ENCODE measurements at places on chromosomes 16 and 17.

DNA sequence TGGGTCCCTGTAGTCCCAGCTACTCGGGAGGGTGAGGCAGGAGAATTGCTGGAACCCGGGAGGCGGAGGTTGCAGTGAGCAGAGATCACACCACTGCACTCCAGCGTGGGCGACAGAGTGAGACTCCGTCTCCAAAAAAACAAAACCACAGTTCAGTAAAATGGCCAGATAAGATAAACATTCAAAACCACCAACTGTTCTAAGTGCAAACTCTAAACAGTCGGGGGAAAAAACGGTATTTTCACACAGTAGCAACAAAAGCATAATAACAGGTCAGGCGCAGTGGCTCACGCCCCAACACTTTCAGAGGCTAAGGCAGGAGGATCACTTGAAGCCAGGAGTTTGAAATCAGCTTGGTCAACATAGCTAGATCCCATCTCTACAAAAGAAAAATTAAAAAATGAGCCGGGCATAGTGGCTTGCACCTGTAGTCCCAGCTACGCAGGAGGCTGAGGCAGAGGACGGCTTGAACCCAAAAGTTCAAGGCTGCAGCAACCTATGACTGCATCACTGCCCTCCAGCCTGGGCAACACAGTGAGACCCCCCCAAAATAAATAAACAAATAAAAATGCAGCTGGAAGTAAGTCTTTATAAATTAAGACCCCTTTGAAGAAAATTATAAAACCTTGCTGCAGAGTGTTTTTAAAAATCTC, 10.8 kb upstream of the HASPIN start:
- no peak for DNase-seq

- no peak for DNase-seq
These were observed 4.5 kb downstream of the NBR1 start for GRCh38 chr17:43175213-43176118.

GRCh38 chr17:77329741-77330531, 189.2 kb downstream of the SEC14L1 start:
- DNase-seq = peak; percentile 53

- DNase-seq = no peak
These were observed 281.5 kb downstream of the TOX3 start for GRCh38 chr16:52265446-52265861.

DNA sequence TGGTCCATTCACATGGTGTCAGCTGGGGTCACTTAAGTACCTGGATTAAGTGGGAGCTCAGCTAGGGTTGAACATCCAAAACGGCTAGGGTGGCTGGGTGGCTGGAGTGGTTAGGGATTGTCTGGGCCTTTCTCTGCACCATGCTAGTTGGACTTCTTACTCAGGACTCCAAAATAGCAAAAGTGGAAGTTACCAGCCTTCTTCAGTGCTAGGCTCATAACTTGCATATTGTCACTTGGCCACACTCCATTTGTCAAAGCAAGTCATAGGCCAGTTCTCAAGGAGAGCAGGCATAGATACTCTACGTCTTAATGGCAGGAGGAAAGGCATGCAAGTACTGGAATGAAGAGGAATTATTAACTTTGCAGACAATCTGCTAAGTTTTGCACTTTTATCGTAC, 69.7 kb downstream of the ESRP2 start:
- DNase-seq = no peak

DNA sequence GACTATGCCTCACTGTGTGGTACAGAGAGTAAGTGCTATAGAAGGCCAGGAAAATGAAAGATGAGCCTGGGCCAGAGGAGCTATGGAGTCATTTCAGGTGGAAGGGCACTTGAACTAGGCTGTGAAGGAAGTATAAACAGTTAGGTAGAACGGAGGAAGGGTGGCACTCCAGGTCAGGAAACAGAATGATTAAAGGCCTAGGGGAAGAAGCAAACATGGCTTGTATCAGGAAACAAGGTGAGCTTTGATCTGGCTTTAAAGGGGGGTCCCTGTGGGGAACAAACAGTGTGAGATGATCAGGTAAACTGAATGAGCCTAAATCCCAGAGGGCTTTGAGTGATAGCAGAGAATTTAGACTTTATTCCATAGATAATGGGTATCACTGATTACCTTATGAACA, 16.9 kb downstream of the MAP3K3 start:
- DNase-seq = no peak

- no peak for DNase-seq
These were observed 395.2 kb upstream of the TOM1L1 start for GRCh38 chr17:54505404-54505803.

GRCh38 chr16:49085686-49086085, 196.0 kb downstream of the CBLN1 start:
- DNase-seq = no peak

DNA sequence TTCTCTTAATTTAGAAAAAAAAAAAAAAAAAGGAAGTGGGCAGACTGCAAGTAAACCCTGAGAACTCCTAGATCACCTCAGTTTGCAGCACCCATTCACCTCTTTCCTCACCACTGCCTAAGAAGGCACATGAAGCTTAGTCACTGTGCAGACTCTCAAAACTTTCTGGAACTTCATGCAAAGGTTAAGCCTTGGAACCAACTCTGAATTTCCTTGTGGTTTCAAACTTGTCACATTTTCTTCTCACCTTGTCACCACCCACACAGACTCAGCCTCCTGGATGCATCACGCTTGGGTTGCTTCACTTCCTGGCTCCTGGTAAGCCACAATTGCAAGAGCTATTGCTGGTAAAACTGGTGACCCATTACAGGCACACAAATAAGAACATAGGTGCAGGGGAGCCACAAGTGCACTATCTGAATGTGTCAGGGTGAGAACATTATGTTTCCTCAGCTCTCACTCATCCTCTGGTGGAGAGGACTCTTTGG, 15.0 kb upstream of the CPD start:
- DNase-seq = no peak

GRCh38 chr16:6110346-6110745, 1012.8 kb upstream of the EEF2KMT start:
- no peak for DNase-seq

- no peak for DNase-seq
These were observed 13.9 kb downstream of the BRD7 start for GRCh38 chr16:50354629-50355456.

- no peak for DNase-seq
These were observed 13.2 kb upstream of the HEATR6 start for GRCh38 chr17:60091908-60092331.

- DNase-seq = no peak
These were observed 10.3 kb downstream of the KNOP1 start for GRCh38 chr16:19707569-19708295.

- peak; percentile 65 for DNase-seq
These were observed 276.5 kb downstream of the XYLT1 start for GRCh38 chr16:17194190-17194780.

- no peak for DNase-seq
These were observed 42.1 kb downstream of the GPRC5B start for GRCh38 chr16:19842426-19843157.

DNA sequence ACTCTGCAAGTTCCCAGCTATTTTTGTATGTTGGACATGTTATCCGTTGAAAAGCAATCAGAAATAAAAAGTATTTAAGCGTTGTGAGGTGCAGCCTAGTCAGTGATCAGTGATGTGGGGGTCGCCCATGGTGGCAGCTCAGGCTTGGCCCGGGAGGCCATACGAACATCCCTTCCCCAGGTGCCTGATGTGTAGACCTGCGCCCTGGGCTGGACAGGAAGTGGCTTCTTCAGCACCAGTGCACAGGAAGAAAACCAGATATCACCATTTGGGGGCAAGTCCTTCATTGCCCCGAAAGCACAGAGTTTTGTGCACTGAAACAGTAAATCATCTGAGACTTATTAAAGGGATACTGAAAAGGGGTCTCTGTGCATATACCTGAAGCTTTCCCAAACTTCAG, 98.9 kb downstream of the SOCS1 start:
- no peak for DNase-seq

DNA sequence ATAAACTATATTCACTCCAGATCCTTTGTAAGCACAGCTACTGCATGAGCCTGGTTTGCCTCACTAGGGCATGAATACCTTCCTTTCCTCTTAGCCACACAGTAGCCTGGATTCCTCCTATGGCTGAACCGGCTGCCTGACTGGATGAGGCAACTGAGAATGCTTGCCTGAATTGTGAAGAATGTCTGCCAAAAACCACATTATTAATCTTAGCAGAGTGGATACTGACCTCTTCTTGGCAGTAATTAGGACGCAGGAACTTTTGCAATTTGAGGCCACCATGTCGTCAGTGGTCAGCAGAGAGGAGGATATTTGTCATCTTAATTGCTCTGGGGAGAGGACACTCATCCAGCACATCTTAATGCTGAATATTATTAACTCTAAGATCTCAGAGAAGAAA, 651.8 kb upstream of the GOT2 start:
- peak; percentile 65 for DNase-seq

DNA sequence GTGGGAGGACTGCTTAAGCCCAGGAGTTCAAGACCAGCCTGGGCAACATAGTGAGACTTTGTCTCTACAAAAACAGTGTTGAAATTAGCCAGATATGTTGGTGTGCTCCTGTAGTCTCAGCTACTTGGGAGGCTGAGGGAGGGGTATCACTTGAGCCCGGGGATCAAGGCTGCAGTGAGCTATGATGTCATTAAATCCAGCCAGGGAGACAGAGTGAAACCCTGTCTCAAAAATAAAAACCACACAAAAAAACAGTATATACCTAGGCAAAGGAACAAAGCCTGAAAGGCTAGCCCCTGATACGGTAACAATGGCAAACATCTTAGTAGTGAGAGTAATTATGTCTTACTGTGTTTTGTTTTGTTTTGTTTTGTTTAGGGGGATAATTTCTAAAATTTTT, 38.0 kb downstream of the TOM1L2 start:
- DNase-seq = no peak

GRCh38 chr16:70694868-70695218, 9.0 kb upstream of the MTSS2 start:
- DNase-seq = no peak

DNA sequence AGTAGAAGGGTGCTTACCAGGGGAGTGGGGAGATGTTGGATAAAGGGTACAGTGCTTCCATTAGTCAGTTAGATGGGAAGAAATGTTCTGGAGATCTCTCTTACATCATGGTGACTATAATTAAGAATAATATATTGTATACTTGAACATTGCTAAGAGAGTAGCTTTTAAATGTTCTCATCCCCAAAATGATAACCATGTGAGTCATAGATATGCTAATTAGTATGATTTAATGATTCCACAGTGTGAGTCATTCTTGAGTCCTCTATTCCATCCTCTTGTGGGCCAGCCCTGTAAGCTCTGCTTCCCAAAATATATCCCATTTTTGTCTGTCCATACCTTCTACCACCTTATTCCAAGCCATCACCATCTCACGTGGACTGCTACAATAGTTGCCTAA, 80.6 kb upstream of the CDH11 start:
- no peak for DNase-seq

DNA sequence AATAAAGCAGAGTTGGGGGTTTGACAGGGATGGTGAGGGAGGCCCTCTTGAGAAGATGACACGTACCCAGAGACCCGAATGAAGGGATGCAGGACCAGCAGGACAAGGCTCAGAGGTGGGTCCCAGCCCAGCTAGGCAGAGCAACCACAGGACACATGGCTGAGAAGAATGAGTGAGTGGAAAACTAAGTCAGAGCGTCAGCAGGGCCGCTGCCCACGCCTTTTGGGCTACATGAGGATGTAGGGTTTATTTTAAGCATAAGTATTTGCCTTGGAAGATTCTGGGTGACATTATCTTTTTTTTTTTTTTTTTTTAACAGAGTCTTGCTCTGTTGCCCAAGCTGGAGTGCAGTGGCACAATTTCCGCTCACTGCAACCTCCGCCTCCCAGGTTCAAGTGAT, 176.0 kb downstream of the TMEM132E start:
- no peak for DNase-seq

- peak; percentile 21 for DNase-seq
These were observed 41.6 kb upstream of the IRX6 start for GRCh38 chr16:55282441-55282840.

GRCh38 chr17:4932756-4933155, 679 bp downstream of the GP1BA start:
- DNase-seq = no peak

GRCh38 chr17:29349409-29349808, 40.8 kb upstream of the TAOK1 start:
- DNase-seq = no peak

- DNase-seq = peak; percentile 83
These were observed 7.2 kb downstream of the DLX3 start for GRCh38 chr17:49987681-49988441.

DNA sequence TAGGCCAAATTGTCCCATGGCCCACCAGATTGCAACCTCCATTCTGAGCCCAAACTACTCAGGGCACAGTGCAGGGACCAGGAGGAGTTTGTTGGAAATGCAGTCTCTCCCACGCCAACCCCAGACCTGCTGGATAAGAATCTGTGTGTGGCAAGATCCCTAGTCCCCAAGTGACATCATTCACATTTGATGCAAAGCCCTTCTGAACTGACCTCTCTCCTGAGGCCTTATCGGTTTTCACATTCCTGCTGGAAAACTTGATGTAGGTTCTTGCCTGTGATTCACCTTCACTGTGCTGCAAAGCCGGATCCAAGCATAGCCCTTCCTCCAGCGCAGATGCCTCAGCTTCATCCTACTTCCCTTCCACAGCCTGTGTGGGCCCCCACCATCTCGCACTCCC, 6.6 kb upstream of the SHCBP1 start:
- peak; percentile 57 for DNase-seq

DNA sequence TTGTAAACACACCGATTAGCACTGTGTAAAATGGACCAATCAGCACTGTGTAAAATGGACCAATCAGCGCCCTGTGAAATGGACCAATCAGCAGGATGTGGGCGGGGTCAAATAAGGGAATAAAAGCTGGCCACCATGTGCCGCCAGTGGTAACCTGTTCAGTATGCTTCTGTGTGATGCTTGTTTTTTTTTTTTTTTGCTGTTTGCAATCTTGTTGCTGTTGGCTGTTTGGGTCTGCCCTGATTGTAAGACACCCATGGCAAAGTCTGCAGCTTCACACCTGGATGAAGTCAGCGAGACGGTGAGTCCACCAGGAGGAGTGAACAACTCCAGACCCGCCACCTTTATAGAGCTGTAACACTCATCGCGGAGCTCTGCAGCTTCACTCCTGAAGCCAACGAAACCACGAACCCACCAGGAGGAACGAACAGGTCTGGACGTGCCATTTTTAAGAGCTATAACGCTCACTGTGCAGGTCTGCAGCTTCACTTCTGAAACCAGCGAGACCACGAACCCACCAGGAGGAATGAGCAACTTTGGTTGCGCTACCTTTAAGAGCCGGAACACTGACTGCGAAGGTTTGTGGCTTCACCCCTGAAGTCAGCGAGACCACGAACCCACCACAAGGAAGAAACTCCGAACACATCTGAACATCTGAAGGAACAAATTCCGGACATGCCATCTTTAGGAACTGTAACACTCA, 85.0 kb upstream of the MED9 start:
- DNase-seq = no peak

Measured in islet precursor cell (in vitro differentiated cells).